ENCODE measurements at places on chromosomes 3 and 15.
A peak's percentile ranks its signal among the peaks of the same experiment; 100 is the strongest.

DNA sequence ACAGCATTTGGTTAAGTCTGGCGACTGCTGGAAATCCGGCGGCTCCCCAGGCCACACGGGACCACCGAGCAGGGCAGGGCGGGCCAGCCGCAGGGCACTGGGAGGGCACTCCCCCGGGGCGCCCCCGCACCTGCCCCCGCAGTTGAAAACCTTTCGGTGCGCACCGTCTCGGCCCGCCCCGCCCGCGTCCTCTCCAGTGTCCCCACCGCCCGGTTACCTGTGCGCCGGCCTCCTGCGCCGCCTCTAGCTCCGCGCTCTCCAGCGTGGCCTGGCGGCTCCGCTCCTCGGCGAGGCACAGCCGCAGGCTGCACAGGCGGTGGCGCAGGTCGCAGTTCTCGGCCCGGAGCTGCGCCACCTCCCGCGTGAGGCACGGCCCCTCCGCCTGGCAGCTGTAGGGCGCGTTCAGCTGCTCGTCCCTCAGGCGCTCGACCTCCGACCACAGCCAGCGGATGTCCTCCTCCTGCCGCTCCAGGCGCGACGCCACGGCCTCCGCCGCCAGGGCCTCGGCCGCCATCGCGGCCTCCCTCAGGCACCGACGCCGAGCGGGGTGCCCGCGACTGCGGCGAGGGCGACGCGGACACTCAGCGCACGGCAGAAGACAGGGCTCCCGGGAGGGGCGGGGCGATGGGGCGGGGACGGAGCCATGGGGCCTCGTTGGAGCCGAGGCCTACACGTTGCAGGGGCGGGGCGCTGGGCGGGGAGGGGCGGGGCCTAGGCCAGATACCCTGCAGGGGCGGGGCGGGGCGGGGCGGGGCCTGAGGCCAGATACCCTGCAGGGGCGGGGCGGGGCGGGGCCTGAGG lies at the start of gene TARS3:
TARS3 (minus strand) TSS at position 600 of the 801 bp plus-strand sequence; CDS start at position 514, 86 bp downstream.
- DNase-seq: peak; percentile 93

- no peak for DNase-seq
Observed at GRCh38 chr3:120353463-120353862, 4.3 kb upstream of the LRRC58 start.

- DNase-seq: no peak
Observed at GRCh38 chr15:63699101-63699785, 102.1 kb downstream of the FBXL22 start.

GRCh38 chr3:82236257-82236656 lies 474.8 kb upstream of the GBE1 start:
- no peak for DNase-seq

GRCh38 chr15:25712192-25712960 lies 150.8 kb downstream of the ATP10A start:
- no peak for DNase-seq

DNA sequence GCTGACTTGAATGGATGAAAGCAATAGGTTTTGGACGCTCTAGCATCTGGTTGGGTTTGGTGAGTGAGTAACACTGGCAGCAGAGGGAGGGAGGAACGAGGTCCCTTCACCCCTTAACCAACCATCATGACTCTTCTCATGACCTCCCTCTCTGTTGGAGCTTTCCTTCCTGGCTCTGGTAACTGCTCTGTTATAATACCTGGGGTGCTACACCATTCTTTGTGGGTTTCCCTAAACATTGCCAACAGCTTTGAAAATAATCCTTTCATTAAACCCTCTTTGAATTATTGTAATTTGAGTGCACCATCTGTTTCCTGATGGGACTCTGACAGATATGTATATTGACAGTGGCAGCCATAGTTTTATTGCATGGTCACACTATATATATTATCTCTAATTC lies 146.2 kb upstream of the PTPRG start:
- DNase-seq: no peak

DNA sequence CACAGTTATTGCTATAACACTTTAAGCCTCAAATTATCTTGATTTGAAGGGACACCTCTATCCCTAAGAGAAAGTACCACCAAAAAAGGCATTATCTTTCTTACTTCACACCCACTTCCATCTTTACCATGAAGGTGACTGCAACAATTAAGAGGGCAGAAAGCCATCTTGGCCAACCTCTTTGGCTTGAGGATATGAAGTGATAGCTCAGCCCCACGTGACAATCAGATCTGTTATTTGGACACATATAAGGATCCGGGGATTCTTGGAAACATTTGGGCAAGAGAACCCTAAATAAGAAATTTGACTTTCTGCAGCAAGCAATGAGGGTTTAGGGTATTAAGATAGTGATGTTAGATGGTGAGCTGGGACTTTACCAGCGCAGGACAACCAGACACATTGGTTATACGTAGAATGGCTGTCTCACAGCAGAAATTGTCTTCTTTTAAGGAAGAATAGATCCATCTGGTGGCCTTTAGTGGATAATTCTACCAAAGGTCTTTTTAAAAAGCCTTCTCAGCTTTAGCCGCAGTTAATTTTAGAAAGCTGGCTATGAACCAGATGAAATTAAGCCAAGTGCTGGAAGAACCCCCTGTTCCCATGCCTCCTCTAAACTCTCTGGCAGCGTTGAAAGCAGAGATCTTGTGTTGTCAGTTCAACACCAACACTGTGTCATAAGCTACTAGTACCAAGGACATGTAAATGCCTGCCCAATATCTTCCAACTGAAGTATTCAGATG lies 12.3 kb downstream of the HCLS1 start:
- DNase-seq: no peak

DNA sequence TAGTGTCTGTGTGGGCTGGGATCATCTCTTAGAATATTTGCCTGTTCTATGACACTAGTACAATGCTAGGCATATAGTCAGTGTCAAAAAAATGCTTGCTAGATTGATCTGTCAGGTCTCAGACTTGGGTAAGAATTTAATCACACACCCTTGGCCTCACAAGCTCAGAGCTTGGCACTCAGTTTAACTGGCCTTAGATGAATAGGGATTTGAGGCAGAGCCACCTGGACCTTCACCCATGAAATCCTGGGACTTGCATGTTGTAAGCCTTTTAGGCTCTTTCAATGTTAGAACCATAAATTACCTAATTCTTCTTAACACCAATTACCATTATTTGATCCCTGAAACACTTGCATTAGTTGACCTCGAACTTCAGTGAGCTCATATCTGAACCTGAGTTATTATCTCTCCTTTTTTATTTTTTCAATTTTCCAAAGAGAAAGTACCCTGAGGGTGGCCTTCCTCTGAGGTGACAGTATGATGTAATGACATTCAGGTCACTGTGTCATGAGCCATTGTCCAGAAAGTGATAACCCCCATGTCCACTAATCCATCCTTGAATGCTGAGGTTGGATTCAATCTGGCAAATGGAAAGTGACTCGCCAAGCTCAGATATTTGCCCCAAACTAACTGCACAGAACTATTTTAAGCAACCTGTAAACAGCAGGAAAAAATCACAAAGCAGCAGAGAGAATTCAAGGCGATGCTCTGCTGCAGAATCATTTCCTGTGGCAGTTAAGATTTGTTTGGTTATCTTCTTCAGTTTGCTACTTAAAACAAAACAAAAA lies 615.2 kb upstream of the NR2F2 start:
- no peak for DNase-seq

DNA sequence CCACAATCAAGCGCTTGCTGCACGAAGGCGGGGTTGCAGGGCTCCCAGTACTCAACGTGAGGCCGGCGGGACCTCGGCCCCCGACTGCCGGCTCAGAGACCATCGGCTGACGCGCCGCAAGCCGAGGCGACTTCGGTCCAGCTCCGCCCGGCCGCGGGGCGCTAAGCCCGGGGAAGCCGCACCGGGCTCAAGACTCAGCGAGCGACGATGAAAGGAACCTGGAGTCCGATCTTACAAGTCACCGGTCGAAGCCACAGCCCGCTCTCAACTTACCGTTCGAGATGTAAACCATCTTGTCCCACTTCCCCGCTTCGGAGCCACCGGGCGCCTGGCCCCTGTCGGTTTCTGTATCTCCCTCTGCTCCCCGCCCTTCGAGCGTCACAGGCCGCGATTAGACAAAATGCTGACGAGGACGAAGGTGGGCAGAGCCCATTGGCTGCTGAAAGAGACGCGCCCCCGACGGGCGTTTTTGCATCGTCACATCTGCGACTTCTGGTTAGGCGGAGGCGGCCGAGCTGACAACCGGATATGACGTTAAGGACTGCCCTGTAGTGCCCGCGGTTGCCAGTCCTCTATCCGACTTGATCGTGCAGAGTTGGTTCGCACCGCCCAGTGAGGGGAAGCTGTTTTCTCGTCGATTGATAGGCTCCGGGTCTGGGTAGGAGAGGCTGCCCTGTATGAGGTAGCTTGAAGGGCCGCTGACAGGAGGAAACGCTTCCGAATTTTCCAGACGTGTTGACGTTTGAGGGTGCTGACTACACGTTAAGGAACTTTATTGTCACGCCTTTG lies at the start of gene SELENOK:
SELENOK (minus strand) TSS at position 363 of the 789 bp plus-strand sequence.
- DNase-seq: peak; percentile 99

DNA sequence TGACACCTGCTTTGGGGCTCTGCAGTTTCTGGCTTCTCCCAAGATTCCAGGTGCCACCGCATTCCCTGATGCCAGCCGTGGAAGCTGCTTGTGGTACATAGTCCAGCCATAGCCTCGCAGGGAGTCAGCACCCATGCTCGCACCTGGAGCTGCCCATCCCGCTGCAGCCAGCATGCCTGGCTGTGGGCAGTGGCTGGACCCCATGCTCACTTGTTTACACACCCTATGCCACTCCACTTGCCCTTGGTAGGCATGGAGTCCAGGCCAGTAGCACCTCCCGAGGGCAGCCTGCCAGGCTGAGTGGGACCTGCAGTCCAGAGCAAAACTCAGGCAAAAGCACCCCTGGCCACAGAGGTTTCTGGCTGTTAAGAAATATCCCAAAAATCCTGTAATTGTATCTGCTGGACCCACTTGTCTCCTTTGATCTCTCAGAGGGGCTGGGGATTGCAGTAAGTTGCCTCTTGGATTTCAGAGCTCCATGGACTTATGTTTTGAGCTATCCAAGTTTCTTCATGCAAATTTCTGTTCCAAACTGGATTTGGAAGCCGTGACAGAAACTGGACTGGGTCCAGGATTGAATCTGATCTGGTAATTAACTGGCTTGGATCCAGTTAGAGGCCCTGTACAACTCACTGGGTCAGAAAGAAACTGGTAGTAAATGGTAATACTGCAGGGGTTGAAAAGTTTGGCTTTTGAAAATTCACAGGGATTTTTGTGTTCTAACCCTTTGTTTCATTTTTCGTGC lies 149.3 kb downstream of the FMN1 start:
- no peak for DNase-seq

- no peak for DNase-seq
Observed at GRCh38 chr15:85899927-85900326, 105.2 kb upstream of the KLHL25 start.

- DNase-seq: peak; percentile 11
Observed at GRCh38 chr3:129315223-129315997, 36.7 kb downstream of the HMCES start.

DNA sequence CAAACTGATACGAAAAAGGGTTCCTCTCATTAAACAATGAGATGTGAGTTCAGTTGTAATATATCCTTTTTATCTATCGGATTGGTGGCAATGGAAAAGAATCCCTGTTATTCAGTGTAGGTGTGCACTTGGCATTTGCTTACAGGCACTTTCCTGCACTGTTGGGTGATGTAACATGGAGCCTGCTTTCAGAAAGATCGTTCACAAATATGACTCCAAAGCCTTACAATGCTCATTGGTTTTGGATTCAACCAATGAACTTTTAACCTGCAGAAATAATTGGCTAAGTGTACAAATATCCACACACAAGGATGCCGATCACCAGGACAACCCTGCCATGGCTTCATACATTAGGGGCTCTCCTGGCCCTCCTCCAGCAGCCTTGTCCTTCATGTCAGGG lies 191.4 kb upstream of the LRTM1 start:
- DNase-seq: no peak

GRCh38 chr15:83899670-83900069 lies 245.7 kb downstream of the ADAMTSL3 start:
- no peak for DNase-seq

DNA sequence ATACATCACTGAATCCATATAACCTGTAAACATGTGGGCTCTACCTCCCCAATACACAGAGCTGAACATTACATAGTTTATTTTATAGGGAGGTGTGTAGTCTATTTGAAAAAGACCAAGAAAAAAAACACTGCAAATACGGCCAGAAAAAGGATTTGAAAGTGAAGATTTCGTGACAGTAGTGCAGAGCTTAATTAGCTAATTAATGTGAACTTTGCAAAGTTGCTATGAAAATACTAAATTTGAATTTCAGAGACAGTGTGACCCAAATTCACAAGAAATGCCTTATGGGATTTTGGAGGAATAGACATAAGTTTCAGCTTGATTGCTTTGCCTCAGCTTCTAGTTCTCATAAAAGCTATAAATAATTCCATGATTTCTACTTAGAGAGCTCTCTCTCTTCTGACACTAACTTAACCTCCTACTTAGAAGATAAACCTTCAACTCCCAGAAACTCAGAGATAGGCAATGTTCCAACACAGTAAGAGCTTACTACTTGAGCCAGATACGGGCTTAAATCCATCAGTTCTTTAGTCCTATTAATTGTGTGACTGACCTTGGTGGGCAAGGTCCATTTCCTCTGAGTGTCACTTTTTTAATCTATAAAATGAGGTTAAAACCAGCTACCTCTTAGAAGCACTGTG lies 87.3 kb upstream of the THBS1 start:
- DNase-seq: no peak

- DNase-seq: no peak
Observed at GRCh38 chr3:11305509-11305908, 33.3 kb downstream of the ATG7 start.

DNA sequence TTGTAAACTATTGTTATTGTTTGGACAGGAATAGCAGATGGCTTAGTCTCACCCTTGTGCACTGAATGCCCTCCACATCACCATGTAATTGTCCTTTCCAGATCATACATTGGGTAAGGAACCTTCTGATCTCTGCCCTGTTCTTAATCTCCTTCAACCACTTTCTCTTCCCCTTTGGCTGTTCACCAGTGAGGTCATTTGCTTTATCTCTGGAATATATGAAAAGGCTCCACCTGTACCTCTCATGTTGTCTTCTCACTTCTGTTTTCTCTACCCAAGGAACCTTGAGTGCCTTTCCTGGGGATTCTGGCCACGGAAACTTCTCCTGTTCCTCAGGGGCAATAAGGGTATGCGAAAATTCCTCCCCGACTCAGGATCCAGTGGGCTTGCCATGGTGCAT lies 28.5 kb downstream of the MCTP2 start:
- DNase-seq: no peak

DNA sequence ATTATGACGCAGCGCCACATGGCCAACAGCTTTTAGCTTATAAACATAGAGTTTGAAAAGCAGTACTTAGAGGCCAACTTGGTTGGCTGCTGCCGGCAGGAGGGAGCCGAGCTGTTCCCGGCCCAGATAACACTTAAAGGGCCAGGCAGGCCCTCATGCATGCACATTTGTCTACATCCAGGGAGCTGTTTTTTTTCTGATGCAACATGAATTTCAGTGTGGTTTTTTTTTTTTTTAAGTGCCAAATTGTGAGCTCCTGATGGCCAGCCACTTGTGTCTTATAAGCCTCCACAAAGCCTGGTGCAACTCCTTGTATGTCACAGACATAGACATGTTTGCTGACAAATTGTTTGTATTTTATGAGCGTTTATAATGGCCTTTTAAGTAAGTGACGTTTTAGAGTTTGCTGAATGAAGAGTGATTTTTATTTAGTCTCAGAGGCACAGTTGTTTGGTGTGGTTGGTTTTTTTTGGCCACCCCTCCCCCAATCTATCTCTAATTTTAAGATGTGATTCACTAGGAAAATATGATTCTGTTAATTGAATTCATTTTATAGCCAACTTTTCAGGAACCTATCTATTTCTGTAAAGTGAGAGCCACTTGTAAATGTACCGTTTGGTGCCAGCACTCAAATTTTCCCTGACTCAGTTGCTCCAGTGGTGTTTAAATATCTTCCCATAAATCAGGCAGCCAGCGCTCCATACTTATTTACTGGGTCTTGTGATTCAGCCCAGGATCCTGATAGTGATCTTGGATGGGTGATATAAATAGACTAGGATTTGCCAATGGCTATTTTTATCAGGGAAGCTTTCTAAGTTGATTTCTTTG lies 134.3 kb downstream of the VGLL4 start:
- peak; percentile 95 for DNase-seq

Data from fibroblast of skin of scalp (primary cell).